ENCODE measurements at places on chromosomes 13 and 19.

GRCh38 chr13:111339366-111340143, 19.1 kb downstream of the TEX29 start:
- no peak for DNase-seq

- no peak for DNase-seq
Observed at GRCh38 chr19:44371815-44372480, 15.5 kb upstream of the ZNF112 start.

GRCh38 chr19:5080030-5080654, 111.2 kb downstream of the KDM4B start:
- DNase-seq = no peak

DNA sequence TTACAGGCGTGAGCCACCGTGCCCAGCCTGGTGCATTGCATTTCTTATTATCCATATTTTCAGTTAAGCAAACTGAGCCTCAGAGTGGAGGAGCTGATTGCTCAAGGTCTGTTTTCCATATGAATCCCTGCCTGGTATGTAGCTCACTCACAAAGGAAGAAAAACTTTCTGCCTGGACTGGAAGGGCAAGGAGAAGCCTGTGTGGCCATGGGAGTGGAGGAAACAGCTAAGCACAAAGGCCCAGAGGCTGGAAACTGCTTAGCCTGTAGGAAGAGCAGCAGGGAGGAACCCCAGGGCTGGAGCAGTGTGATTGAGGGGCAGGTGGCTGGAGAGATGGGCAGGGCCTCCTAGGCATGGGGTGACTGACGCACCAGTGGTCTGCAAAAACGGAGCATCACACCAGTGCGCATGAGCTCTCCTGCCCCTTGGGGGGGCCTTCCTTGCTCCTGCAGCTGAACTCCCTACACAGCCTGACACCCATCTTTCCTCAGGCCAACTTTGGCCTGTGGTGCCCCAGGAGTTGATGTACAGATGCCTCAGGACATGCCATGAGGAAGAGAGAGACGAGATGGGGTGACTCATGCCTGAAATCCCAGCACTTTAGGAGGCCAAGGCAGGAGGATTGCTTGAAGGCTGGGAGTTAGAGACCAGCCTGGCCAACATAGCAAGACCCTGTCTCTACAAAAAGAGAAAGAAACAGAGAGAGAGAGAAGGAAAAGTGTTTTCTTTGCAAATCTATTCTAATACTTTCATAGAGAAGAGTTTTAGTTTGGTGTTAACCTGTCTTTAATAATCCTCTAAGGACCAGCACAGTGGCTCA, 2.8 kb upstream of the HNRNPM start:
- DNase-seq = no peak

DNA sequence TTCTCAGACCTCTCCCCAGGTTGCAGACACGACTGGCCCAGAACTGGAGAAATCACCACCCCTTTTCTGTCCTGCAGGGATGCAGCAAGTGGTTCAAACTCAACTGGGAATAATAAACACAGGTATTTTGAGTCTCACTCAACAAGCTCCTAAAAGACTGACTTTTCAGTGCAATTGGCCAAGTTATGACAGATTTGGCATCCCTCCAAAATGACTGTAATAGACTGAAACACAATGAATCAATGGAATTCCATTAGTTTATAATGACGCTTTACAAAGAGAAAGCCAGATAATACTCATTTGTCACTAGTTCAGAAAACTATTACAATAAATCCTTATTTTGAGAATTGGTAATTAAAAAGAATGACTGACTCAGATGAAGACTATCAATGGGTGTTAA, 38.1 kb downstream of the MIPEP start:
- no peak for DNase-seq

DNA sequence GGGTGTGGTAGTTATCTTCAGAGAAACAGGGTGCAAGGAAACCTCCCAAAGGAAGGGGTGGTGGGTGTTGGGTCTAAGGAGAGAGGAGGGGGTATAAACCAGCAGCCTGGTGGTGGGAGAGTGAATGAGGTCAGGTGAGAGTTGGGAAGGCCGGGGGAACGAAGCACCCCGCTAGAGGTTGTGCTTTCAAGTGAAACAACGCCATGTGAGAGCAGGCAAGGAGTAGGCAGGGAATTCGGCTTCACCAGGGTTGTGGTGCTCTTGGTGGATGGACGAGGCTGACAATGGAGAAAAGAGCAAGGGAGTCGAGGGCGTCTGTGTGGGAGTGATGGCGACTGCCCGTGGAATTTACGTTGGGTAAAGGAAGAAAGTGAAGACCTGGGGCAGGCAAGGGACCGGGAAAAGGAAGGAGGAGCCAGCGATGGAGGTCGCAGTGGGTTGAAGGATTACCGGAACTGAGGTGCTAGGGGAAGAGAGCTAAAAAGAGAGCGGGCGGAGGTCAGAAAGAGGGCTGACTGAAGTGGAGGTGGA, 2.1 kb upstream of the MLNR start:
- DNase-seq = no peak

GRCh38 chr19:18672044-18672451, 11.4 kb upstream of the CRTC1 start:
- no peak for DNase-seq

DNA sequence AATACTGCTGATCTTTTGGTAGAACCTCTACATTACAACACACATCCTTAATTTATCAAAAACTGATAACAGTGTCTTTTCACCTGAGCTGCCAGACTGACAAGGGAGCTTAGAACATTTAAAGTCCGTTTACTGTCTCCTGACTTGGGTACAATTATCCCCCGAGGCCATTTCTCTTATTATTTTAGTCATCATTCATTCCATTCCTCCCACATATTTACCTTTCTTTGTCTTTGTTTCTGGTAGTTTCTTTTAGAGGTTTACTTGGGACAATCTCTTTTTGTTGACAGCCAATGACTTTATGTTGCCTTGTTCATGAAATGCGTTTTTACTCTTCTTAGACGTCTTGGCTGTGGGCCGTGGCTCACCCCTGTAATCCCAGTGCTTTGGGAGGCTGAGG, 186.9 kb downstream of the PCCA start:
- no peak for DNase-seq

DNA sequence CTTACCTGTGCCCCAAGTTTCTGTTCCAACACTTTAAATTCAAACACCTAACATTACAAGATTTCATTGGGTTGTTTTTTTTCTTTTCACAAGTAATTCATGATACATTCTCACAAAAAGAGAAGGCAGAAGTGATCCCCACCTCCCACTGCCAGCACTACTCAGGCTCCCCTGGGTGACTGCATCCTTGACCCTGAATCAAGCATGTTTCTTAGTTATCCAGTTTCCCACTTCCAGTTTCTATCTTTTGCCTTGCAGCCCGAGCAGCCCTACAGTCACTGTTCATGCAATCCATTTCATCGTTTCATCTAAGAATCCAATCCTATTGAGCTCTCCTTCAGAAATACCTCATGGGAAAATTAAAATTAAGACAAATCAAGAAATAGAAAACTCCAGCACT, 61.4 kb downstream of the RNASEH2B start:
- DNase-seq = no peak

GRCh38 chr13:99800011-99800410, 171.6 kb downstream of the ZIC5 start:
- DNase-seq = no peak

DNA sequence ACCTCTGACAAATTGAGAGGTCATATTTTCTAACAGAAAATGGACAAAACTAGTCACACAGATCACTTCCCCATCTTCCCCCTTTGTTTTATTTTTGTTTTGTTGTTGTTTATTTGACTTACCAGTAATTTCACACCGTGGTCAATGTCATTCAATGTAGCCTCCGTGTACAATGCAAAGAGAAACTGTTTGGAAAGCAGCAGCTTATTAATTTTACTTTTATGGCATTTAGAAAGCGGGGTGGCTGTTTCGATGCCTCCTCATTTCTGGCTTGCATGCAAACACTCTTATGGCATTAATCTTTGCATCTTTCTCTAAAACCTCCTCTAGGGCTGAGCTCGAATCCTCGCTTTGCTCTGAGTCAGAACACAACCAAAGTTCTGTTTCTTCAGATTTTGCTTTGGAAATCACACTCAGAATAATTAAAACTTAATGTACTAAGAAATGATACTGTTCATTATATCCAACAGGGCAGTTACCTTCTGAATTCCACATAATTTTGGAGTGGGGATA, 77.0 kb downstream of the ZNF536 start:
- no peak for DNase-seq

GRCh38 chr13:40116008-40116407, 460.5 kb downstream of the COG6 start:
- DNase-seq = peak; percentile 33

All from stimulated activated naive CD8-positive, alpha-beta T cell treated with anti-CD3 and anti-CD28 coated beads, Interleukin-15, Interleukin-2, amounts not matched to agents 100 U/mL and 50 U/mL, for 24 hours (primary cell).